Activated CD4-positive, alpha-beta T cell treated with anti-CD3 and anti-CD28 coated beads, Interleukin-2, amount 10 ng/mL, durations not matched to agents 7 days and 5 days (primary cell): ENCODE measurements at places on chromosomes 2 and 18.

GRCh38 chr2:186442885-186443284, 43.2 kb upstream of the ZC3H15 start:
- DNase-seq: no peak

- DNase-seq: no peak
Observed at GRCh38 chr2:5849562-5849961, 157.4 kb downstream of the SOX11 start.

DNA sequence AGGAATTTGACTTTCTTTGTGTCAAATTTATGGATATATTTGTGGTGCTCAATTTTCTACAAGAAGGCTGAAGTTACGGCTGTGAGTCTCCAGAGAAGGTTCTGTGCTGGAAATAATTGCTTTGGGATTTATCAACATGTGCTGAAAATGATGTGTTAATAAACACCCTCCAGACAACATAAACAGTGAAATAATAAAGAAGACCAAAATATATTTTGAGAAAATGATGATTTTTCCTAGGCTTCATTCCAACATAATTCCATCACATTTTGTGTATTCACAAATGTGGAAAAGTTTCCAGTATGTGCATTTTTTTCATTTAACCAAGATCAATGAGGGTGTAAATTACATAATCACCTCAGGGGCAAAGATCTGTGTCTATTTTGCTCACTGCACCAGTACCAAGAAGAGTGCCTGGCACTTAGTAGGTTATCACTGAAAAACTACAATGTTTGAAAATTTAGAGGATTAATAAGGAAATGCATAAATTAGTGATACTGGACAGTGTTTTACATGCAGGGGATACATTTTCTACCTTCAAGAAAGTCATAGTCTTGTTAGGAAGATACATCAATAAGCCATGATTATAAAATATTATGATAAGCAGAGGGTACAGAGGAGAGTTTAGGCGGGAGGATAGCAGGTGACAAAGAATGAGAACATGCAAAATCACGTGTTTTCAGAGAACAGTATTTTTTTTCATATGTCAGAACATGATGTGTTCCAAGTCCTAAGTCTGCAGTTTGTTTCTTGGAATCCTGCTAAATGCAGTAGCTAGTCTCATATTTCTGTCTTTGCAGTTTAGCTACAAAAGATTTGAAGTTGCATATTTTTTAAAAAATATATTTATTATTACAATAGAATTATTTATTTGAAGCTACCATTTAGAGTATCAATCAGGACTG, 127.6 kb upstream of the DLGAP1 start:
- no peak for DNase-seq

DNA sequence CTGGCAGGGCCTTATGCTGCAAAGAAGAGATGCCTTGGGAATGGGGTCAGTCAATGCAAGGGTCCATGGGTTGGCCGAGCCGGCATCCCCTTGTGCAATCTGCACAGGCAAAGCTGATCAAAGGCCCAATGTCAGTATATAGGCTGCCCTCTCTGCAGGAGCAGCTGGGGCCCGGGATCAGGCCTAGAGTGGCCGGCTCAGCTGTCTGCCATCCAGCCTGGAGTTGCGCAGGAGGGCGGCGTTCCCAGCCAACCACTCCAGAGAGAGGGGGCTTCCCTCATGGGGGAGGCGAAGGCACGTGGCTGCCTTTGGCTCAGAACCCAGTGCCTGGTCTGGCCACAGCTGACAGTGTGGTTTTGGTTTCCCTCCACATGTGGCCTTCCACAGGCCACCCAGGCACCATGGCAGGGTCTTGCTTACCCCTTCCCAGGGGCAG, 3.9 kb downstream of the INPP5D start:
- DNase-seq: no peak

DNA sequence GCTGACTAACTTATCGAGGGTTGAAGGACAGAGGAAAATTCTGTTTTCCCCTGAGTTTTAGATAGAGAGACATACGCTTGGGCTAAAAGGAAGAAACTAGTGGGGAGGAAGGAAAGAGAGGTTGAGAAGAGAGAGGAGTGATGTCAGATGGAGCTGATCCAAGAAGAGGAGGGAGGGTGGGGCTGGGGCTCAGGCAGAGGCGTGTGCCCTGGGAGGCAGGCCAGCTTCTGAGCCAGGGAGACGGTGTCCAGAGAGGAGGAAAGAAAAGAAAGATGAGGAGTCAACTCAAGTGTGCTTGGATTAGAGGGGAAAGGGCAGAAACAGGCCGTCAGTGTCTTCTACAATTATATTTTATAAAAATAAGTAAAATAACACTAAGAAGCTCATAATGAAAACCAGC, 56.2 kb downstream of the EMILIN2 start:
- DNase-seq: no peak
